Muscle of back (tissue), 13 donors: ENCODE measurements at places on chromosomes 1 and 21.

DNA sequence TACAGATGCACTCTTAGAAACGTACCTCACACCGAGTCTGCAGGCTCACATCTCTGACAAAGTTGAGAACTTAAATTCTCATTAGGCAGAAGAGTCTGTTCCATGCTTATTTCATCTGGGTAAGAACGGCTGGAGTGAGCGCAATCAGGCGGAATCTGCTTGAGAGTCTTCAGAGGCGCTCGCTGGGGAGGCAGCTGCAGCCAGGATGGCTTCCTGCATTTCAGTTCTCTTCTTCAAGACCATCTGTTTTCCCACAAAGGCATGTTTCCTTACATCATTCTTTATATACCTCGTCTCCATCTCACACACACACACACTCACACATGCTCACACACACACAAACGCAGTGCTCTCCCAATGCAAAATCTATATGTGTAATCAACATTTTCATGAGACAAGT is 497.1 kb downstream of the AJAP1 start:
- peak; percentile 56 for DNase-seq

DNA sequence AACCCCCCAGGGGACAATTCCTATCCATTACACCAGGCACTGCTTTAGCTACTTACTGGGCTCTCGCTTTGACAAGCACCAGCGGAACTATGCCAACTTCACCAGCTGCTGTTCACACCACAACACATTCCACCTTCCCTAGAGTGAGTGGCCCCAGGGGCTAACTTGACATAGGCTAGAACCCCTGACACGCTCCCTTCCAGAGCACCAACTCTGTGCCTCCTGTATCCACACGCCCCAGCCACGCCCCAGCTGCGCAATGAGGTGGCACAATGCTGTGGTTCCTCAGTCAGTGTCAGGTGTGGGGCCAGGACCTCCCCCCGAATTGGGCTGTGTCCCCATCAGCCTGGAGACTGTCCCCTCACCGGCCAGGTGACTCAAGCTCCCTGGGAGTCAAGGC is 11.7 kb upstream of the FGR start:
- DNase-seq, result no peak

GRCh38 chr21:44029460-44030087 is 17.5 kb downstream of the TRAPPC10 start:
- DNase-seq, result no peak

DNA sequence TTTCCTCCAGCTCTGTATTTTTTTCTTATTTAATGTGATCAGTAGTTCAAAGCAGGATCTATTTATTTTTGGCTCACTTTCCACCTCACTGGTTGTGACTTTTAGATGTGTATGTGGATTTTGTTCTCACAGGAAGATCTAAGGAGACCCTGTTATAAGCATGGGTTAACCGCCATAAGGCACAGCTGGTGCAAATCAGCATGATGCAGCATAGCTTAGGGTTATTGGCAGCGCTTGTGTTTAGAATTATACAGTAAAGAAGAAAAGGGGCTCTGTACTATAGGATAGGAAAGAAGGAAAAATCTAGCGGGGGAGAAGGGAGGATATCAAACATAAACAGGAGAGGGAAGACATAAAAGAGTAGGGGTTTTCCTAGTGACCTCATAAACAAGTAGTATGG is 26.9 kb upstream of the RGL1 start:
- DNase-seq, result peak; percentile 61

- DNase-seq, result no peak
These were observed 36.3 kb upstream of the CASZ1 start for GRCh38 chr1:10832703-10833102.

- peak; percentile 69 for DNase-seq
These were observed 83.6 kb upstream of the SLC25A33 start for GRCh38 chr1:9455487-9456234.

- peak; percentile 63 for DNase-seq
These were observed 66.8 kb downstream of the ACBD6 start for GRCh38 chr1:180435566-180435965.

- peak; percentile 44 for DNase-seq
These were observed 3.6 kb downstream of the UTP11 start for GRCh38 chr1:38015978-38016725.
